ENCODE measurements at places on chromosomes 13 and 19. TPM values are rescaled to one million over a fixed set of nuclear protein-coding genes. Genes with fewer than 3 reads are reported as not detected.

CAB39L gene
- 26.0 TPM for total RNA-seq

MAP3K10 gene
- total RNA-seq = 23.8 TPM

RHPN2 gene
- 3.5 TPM for total RNA-seq

GPR12 gene
- 0.06 TPM for total RNA-seq

C19orf85 gene
- total RNA-seq = not detected

Measured in testis (tissue), 5 donors.